ENCODE measurements at places on chromosomes 5 and 9.

- no peak for DNase-seq
Observed at GRCh38 chr9:81373294-81373693, 316.1 kb downstream of the TLE1 start.

GRCh38 chr9:136377341-136378169, 4.1 kb upstream of the CARD9 start:
- DNase-seq = no peak

- peak; percentile 51 for DNase-seq
Observed at GRCh38 chr5:157222506-157223230, 42.0 kb downstream of the ITK start.

DNA sequence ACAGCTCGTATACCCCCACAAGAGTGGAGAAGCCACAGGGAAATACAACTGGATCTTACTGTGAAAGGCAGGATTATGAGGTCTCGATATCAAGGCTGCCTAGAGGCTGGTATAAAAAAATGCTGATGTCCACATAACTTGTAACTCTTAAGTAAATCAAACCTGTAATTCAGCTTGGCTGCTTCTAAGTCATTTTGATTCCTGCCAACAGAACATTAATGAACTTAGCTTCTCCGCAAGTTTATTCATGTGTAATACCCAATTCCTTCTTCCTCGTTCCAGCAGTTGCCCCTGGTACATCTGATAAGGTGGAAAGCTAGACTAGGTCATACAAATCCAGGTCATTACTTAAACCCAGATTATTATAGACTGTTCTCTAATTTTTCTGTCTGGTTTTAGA, 16.4 kb upstream of the SMIM15 start:
- no peak for DNase-seq

DNA sequence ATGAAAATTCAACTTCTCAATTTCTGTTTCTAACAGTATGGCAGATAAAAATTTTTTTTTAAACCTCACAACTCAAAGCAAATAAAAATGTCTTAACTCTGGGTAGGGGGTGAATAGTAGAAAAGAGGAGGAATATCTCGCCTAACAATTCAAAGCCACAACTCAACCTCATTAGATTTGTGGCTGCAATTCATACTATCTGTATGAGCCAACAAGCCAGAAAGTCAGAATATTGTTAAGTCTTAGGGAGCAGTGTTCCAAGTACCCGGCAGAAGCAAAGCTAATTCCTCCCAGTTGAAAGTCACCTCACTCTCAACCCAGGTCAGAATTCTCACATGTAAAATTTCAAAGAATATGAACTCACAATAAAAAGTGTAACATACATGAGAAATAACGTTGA, 15.0 kb downstream of the PJA2 start:
- no peak for DNase-seq

- DNase-seq = no peak
Observed at GRCh38 chr9:110047232-110047954, 160.6 kb downstream of the C9orf152 start.

DNA sequence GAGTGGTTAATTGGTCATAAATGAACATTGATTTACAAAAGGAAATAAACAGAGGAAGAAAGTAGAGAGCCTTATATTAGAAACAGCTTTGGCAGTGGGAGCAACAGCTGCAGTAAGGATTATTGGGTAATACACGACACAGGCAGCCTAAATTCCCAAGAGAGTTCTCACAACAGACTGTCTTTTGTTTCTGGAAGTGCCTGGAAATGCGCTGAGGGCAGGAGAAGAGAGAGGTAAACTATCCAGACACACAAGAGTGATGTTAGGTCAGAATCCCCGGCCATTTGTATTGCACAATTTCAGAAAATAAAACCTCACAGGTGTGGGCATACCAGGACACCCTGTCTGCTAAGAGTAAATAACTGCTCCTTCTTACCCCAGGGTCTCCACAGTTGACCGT, 450.4 kb upstream of the CTNND2 start:
- no peak for DNase-seq

DNA sequence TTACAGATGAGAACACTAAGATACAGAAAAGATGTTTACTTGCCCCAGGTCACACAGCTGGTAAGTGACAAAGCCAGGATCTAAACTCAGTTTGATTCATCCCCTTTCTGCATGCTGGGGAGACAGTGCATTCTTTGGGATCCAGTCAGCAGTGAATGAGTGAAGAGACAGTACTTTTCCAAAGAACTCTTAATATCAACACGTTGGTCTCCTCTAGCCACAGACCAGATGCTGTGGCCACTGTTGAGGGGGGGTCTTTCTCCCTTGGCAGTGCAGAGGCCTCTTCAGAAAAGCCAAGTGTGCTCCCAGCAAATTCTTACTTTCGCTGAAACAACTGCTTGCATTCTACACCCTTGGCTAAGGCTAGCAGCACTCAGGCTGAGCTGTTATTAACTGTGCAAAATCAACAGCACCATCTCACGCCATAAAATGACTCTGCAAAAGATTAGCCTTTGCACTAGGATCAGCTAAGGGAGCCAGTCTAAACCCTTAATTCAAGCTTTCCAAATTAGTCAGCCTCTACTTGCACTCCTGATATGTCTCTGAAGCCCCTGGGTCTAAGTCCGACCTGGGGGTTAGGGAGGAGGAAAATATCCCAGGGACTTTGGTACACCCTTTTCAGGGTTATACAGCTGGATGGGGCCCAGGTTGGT, 4.8 kb upstream of the TMEM171 start:
- peak; percentile 93 for DNase-seq

- peak; percentile 2 for DNase-seq
Observed at GRCh38 chr5:111681414-111682120, 75.4 kb downstream of the NREP start.

DNA sequence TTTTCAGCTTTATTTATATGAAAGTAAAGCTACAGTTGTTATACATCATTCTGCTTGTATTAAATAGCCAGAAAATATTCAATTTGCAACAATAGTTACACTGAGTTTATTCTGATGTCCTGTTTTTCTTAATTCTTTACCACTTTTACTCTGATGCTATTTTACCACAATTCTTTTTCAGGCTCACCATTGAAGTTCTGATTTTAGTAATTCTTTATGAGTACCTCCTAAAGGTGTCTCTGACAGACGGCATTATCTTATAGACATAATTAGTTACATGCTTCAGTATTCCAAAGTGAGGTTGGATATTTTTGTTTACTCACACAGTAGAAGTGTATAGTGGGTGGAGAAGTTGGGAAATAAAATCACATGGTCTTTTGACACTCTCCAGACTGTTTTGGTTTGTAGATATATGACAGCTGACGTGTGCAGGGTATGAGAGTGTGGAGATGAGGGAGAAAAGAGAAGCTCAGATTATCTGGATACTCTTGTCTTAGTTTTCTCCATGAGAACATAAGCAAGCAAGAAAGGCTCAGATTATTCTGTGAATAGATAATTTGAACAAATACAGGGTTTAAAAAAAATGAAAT, 97.4 kb downstream of the FBXO4 start:
- no peak for DNase-seq

- no peak for DNase-seq
Observed at GRCh38 chr9:13983607-13984006, 330.3 kb downstream of the NFIB start.

- no peak for DNase-seq
Observed at GRCh38 chr9:21450733-21451394, 10.6 kb downstream of the IFNA1 start.

DNA sequence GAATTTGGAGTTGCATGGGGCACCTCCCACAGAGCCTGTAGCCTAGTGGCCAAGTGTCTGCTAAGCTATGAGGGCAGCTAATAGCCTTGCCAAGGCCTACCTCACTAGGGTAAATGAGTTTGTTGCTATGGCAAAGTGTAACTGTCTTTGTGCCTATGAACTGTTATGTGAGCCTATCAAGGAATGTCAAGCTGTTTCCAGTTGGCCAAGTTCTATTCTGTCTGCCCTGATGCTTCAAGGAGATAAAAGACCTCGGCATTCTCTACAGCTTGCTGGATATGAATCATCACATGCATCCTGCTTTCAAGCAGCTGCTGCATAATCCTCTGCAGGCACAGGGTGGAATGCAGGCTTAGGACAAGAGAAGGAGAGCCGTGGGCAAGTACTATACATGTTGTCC, 69.8 kb upstream of the CCDC112 start:
- DNase-seq = peak; percentile 99

GRCh38 chr9:16868701-16869100, 1.8 kb downstream of the BNC2 start:
- DNase-seq = no peak

DNA sequence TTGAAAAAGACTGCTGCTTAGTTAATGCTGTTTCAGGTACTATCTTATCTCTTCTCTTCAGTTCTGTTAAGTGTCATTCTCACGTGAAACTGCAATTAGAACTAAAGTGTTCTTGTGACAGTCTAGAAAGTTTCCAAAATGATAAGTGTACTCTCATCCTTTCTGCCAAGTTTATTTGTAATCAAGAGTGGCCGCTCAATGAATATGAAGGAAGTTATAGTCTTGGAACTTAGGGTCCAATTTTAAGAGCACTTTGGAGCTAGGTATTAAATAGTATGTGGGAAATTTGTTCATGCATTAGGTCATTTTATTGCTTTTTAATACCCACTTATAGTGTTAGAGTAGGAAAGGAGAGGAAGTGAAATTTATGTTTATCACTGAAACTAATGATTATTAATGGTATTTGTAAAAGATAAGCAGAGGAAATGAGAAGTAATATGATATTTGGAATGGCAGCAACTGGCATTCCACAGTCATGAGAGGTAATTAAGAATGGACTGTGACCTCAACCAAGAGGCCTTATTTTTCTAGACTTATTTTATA, 20.4 kb downstream of the XRCC4 start:
- DNase-seq = peak; percentile 59

DNA sequence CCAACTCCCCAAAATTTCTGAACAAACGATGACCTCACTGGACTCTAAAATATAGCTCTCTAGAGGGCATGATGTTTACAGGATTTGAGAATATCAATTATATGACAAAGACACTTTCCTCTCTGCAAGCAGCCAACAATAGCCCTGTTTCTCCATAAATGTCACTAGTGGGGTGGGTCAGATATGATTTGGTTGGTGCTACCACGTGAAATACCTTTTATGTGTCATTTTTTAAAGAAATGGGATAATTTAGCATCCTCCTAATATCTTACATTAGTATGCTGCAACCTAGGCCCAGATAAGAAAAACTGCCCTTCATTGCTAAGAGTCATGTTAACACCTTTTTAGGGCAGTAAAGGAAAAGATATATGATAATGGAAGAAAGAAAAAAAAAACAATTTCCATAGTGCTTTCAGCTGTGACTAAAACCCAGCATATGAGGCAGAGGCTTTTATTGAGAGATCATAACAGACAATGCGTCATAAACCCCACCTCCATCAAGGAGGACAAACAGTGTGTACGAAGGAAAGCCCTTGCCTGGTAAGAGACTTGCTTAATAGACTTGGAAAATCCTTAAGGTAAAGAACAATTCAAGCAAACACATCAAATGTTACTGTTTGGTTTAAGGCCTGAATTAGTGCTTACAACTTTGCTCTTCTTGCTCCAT, 372.4 kb upstream of the PAPPA start:
- DNase-seq = no peak

GRCh38 chr9:122085260-122085659, 7.8 kb downstream of the TTLL11 start:
- no peak for DNase-seq

DNA sequence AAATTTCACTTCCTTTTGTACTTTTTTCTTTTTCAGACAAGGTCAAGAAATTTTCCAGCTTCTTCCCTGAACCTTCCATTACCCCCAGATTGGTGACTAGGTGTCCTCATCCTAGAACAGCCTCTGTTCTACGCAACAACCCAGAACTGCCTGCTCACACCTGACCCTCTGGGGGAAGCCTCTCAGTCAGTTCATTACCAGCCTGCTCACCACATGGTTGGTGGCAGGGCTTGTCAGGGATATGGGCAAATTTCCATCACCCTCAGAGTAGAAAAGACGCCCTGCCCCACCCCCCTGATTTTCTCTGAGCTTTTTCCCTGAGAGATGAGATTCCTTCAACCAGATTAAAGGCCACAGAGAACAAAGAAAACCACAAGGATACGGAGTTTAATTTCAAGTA, 5.3 kb upstream of the CFAP95 start:
- DNase-seq = peak; percentile 22

GRCh38 chr5:32504329-32504988, 59.9 kb upstream of the ZFR start:
- DNase-seq = no peak

GRCh38 chr9:37947977-37948376, 44.0 kb upstream of the SLC25A51 start:
- DNase-seq = no peak
